ENCODE measurements at places on chromosomes 7 and 10.

DNA sequence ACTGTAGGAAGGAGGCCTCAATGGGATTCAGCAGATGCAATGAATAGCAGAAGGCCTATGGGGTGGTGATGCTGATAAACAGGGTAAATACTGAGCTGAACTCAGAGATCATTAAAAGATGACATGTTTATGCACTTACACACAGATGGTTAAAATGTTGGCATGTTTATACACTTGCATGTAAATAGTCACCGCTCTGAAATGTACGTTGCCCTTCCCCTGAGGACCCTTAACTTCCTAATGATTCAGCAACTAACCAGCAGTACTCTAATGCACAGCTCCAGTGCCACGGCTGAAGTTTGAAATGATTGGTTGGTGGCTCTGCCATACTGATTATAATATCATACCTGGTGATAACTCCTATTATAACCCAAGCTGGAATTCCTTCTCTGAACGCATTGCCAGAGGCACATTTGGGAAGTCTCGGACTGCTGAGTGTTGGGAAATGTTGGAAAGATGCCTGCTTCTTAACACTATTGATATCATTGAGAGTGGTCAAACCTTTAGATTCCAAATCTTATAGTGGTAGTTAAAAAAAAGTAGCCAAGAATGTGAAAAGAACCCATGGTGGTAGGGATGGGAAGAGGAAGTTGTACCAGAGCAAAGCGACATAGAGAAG lies 3.7 kb upstream of the CAV1 start:
- no peak for DNase-seq

DNA sequence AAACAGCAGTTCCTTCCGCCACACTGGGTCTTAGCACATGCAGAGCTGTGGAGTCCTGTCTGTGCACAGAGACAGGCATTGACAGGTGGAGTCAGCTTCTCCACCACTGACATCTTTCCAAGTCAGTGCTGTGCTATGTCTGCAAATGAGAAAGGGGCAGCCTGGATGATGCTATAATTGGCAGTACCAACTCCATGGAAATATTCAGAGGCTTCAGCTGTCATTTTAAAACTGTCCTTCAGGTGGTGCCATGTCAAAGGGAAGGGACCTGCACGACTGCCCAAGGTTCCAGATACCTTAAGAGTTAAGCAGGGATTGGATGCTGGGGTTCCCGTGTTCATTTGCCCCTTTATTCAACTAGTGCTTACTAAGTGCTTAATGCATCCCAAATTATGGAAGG lies 258.0 kb upstream of the PRKCQ start:
- peak; percentile 25 for DNase-seq

DNA sequence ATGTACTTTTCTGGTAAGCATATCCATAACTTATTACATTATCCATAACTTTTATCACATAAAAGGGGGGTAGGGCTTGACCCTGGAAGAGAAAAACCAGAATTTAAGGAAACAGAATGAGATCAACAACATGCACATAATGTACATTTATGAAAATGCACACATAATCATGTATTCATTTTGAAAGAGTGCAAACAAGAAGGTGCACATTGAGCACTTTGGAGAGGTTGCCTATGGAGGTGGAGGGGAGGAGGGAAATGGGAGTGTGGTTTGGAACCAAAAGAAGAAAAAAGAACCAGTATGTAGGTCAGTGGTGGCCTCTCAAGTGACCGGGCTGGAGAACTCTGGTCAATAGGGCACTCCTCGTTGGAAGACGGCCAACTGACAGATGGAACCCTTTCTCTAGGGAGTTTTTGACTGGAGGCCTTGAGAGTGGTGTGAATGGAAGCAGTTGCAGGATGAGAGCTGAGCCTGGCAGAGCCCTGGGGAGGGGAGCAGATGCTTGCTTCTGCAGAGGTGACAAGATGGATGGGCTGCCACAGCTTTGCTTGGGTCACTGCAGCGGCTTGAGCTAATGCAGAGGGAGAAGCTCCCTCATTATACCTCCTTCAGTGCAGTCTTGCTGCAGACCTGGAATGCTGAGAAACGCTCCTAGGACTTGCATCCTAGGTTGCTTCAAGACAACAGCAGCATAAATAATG lies 192.7 kb downstream of the SEC23IP start:
- no peak for DNase-seq

- DNase-seq, result peak; percentile 66
These were observed at the start of gene EFCAB10 for GRCh38 chr7:105581066-105581811. TSS of gene EFCAB10 (minus strand) at chr7:105581493. CDS start at chr7:105581463, 30 bp downstream.

DNA sequence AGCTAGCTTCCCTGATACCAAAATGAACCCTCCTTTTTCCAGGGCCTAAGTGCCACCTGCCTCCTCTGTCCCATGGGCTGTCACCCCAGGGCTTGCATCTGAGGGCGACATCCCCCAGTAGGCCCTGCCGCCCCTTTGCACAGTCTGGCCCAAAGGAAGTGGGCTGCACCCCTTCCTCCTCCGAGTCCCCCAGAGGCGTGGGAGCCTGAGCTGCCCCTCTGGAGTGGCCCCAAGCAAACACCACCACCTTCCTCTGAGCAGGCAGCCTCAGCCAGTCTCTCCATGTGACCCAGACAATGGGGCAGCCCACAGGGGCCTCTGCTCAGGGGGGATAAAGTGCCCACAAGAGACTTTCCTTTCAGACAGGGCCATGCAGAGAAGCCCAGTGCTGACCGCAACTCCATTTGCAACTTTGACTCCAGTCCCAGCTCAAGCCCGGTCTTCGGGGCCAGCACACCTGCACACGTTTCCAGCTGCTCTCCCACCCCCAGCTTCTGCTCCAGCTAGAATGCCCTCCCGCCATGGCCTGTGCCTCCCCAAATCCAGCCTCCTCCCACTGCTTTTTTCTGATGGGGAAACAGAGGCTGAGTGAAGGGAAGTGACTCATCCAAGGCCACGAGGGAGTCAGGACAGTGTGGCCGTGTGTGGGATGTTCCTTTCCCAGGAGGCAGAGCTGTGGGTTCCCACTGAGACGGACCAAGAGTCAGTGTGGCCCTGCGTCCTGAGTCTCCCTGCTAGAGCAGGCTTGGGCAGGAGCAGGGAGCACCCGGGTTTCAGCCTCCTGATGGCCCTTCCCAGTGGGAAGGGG lies 111.9 kb downstream of the ZMIZ1 start:
- DNase-seq, result no peak

GRCh38 chr10:79494871-79495705 lies 17.2 kb upstream of the EIF5AL1 start:
- no peak for DNase-seq

DNA sequence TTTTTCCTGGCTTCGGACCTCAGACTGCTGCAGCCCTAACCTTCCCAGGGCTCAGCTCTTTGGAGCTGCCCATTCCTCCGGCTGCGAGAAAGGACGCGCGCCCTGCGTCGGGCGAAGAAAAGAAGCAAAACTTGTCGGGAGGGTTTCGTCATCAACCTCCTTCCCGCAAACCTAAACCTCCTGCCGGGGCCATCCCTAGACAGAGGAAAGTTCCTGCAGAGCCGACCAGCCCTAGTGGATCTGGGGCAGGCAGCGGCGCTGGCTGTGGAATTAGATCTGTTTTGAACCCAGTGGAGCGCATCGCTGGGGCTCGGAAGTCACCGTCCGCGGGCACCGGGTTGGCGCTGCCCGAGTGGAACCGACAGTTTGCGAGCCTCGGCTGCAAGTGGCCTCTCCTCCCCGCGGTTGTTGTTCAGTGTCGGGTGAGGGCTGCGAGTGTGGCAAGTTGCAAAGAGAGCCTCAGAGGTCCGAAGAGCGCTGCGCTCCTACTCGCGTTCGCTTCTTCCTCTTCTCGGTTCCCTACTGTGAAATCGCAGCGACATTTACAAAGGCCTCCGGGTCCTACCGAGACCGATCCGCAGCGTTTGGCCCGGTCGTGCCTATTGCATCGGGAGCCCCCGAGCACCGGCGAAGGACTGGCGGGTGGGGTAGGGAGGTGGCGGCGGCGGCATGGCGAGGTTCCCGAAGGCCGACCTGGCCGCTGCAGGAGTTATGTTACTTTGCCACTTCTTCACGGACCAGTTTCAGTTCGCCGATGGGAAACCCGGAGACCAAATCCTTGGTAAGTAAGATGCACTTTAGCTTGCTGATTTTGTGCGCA lies at the start of gene PLXDC2:
PLXDC2 (plus strand) TSS at position 22 of the 820 bp plus-strand sequence.
- peak; percentile 78 for DNase-seq

GRCh38 chr7:21251151-21251800 lies 176.6 kb upstream of the SP4 start:
- no peak for DNase-seq

DNA sequence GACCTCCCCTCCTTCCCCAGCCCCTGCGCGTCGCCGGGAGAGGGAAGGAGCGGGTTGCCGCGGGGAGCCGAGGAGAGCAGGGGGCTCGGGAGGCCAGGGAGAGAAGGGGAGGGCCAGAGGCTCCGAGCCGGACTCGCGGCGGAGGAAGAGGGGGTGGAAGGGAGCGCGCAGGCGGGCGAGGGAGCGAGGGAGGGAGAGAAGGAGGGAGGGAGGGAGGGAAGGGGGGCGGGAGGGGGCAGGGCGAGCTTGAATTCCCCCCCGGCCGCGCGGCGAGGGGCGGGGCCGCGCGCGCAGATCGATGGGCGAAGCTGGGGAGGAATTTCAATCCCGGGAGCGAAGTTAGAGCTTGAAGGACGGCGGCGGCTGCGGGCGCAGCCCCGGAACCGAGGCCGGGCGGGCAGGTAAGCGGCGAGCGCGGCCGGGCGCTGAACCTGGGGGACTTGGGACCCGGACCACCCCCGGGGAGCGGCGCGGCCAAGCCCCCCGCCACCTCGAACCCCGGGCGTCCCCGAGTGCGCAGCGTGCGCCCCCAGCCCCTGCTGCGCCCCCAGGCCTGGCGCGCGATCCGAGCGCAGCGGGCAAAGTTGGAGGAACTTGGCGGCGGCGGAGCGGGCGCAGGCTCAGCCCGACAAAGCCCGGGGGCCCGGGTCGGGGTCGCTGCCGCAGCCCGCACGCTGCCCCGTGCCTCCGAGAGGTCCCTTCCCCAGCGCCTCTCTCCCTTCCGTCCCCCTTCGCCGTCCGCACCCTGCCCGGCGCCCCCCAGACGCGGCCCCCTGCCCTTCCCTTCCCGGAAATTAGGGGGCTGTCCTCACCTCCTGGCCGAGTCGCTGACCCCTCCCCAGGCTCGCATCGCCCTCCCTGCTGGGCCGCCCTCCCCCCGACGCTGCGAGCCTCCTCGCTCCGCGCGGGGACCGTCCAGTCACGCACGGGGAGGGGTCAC lies at the start of gene ELFN1:
ELFN1 (plus strand) TSS at position 324 of the 940 bp plus-strand sequence. CDS start 74,320 bp downstream, outside the sequence.
- peak; percentile 88 for DNase-seq

GRCh38 chr10:49076319-49076718 lies 39.0 kb downstream of the VSTM4 start:
- DNase-seq, result no peak

DNA sequence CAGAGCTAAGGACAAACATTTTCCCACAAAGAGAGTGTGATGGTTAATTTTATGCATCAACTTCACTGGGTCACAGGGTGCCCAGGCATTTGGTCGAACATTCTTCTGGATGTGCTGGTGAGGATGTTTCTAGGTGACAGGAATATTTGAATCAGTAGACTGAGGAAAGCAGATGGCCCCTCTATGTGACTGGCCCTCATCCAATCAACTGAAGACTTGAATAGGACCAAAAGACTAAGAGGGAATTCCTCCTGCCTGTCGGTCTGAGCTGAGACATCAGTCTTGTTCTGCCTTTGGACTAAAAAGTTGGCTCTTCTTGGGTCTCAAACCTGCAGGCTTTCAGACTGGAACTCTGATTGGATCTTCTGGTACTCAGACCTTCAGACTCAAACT lies 44.4 kb downstream of the AFAP1L2 start:
- DNase-seq, result no peak

DNA sequence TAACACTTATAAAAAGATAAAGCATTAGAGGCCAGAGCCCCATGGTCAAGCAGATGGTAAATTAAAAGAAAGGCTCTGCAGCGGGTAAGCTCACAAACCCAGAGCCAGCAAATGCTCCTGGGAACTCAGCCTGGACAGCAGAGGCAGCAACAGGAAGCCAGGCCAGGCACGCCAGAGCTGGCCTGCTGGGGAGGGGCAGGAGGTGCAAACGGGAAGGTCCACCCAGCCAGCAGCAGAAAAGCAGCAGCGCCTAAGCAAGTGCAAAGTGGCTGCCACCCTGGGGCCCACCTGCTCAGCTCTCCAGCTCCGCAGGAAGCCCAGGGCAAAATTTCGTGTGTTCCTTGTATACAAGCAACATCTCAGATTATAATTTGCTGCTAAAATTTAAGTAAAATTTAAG lies 82.7 kb upstream of the GPR22 start:
- DNase-seq, result peak; percentile 24

- no peak for DNase-seq
These were observed 2.8 kb upstream of the SLC29A3 start for GRCh38 chr10:71316056-71316785.

- no peak for DNase-seq
These were observed 115.4 kb upstream of the ACBD5 start for GRCh38 chr10:27355918-27356573.

DNA sequence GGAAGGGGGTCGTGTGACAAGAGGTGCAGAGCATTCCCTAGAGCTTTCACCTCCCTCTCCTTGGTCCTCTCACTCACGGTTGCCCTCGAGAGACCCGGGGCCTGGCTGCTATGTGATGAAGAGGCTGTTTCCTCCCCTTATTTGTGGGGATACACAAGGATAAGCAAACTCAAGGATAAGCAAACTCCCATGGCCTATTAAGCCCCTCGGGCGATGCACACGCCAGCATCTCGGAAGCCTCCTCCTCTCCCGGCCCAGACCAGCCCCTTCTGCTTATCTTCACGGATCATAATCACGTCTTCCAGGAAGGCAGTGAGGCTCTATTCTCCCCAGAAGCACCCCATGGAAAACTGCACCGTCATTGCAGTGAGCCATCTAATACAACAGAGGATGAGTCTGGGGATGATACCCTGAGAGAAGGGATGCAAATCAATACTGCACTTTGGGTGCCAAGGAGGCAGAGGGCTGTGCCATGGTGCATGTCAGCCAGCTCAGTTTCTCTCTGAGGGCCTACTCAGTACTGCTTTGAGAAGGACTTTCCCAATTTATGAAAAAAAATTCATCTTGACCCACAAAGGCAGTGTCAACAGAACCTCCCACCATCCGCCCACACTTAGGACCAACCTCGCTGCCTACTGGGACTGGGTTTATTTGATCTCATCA lies 22.2 kb downstream of the TMEM273 start:
- no peak for DNase-seq

DNA sequence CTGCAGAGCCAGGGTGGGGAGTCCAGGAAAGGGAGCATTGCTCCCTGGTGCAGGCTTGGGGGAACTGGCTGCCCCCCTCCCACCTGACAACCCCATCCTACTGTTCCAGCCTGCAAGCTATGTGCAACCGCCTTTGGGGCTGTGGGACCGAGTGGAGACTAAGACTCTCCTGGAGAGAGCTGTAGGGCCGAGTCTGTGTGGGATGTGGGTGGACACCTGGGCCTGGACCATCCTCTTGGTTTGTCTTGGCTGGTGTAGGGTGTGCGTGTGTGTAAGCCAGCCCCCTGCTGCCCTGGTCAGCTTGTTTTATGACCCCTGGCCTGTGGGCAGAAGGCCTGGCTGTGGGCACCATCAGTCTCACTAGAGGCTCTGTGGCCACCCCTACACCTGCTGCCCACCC lies 1.6 kb upstream of the RAMP3 start:
- DNase-seq, result peak; percentile 12

GRCh38 chr7:12802070-12802469 lies 114.6 kb downstream of the ARL4A start:
- DNase-seq, result no peak

- DNase-seq, result no peak
These were observed 25.3 kb upstream of the SMARCD3 start for GRCh38 chr7:151273651-151274390.

Data from right hindlimb (tissue), 1 donor.